ENCODE measurements at places on chromosomes 4 and X.

DNA sequence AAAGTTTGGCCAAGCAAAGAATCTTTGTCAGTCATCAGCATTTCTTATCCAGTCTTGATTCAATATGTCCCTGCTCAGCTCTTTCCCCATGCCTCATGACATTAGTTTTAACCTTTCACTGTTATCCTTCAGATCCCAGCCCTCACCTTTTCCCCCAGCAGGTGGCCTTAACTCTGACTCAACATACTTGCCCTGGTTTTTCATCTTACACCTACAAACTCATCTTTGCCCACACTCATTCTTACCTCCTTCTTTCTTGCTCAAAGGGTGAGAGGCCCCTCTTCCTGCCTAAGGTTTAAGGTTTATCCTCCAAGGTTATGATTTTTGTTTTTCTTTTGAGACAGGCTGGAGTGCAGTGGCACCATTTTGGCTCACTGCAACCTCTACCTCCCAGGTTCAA is 10.6 kb upstream of the ANXA5 start:
- DNase-seq: no peak

GRCh38 chr4:124666496-124666895 is 46.0 kb downstream of the ANKRD50 start:
- no peak for DNase-seq

DNA sequence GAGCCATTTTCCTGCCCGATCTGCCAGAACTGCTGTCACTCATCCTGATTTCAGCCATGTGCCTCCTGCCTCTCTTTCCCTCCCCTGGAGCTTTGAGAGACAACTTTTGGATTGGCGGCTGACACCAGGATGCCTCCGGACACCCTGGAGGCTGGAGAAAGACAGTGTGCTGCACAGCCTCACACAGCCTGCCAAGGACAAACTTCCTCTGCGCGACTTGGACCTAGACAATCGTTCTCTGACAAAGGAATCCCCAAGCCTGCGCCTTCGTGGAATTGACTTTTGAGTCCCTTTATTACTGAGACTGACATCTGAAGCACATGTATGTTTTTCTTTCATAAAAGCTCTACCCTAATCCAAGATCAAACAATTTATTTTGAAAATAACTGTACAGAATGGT is 10.8 kb upstream of the LDB2 start:
- DNase-seq: no peak

GRCh38 chr4:73193659-73194058 is 64.9 kb downstream of the ANKRD17 start:
- no peak for DNase-seq

GRCh38 chr4:141142423-141142822 is 9.2 kb upstream of the RNF150 start:
- no peak for DNase-seq

GRCh38 chr4:6892190-6892908 is 17.3 kb upstream of the TBC1D14 start:
- no peak for DNase-seq

GRCh38 chr4:66034671-66035070 is 364.4 kb upstream of the EPHA5 start:
- DNase-seq: no peak

DNA sequence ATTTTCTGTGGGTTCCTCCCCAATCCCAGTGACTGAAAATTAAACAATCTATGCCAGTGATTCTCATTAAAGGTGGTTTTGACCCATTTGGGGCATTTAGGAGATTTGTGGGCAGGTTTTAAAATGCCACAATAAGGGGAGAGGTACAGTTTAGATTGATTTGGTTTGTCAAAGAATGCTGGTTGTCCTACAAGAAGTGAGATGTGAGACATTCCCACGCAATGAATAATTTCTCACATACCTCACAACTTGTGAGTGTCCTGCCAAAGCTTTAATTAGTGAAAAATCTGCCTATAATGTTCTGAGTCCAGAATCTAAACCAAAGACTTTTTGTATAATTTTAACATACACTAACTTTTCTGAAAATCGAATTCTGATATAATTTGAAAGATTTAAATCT is 199.4 kb downstream of the MAPK10 start:
- DNase-seq: no peak

DNA sequence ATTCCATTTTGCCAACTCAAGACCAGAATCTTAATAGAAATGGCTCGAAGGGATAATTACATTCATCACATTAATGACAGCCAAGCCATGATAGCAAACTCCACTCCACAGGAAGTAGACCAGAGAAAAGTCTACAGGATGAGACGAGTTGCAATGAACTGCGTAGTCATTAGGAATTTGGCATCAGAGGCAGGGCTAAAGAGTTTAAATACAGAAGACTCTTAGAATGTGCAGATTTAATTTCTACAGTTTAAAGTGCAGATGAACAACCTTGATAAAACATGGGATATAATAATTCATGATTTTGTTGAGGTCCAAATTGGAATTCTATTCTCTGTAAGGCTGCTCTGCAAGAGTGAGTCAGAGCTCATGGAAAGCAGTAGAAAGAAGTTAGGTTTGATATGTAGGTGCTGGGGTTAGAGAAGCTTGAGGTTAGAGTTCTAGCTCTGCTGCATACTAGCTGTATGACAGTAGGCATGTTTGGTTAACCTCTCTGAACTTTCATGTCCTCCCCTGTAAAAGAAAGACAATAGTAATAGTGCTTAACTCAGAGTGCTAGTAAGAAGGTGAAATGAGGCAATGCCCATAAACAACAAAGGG is 32.2 kb downstream of the LNX1 start:
- no peak for DNase-seq

DNA sequence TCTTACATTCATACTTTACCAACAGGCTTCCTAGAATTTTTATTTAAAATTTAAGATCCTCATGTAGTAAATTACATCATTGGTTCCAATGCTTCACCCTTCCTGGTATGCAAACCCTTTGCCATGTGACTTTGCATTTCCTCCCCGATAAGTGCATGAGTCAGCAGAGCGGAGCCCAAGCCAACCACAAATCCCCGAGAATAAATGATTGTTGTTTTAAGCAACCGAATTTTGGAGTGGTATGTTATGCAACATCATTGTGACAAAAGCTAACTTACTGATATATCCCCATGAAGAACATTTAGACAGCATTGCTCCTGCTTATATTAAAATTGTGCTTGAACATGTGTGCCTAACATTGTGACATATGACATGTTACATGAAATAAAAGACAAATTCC is 199.4 kb upstream of the DDX53 start:
- no peak for DNase-seq

- DNase-seq: no peak
These were observed 51.6 kb downstream of the WDFY3 start for GRCh38 chr4:84914686-84915395.

DNA sequence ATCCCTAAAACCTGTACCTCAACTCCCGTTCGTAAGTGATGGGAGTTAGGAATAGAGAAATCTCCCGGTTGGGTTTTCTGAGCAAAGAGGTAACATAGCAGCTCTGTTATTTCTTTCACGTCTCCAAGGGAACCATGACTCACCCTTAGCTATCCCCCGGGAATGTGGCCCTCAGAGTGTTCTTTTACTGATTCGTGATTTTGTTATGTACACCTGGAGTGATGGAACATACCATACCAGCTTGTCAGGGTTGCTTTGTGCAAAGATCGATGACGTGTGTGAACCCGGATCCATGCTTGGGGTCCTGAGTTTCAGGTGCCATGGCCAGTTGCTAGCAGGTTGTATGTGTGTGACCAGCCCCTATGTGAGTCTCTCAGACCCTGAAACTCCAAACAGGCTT is 52.6 kb downstream of the HPRT1 start:
- no peak for DNase-seq

- no peak for DNase-seq
These were observed 170.3 kb downstream of the EFHC2 start for GRCh38 chrX:44173219-44173618.

- DNase-seq: no peak
These were observed 142.4 kb downstream of the TSPAN5 start for GRCh38 chr4:98516042-98516440.

DNA sequence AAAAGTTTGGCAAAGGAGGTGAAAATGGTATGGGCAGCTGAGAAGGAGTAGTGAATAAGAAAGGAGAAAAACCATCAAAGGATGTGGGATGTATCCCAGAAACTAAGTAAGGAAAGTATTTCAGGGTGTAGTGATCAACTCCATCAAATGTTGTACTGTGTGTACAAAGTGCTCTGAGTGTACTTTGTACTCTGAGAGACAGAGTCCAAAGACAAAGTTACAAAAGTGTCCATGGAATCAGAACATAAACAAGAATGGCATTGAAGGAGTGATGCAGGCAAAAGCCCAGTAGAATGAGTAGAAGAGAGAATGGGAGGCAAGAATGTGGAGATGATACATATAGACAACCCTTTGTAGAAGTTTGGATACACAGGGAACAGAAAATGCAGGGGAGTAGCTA is 12.3 kb upstream of the PGRMC1 start:
- DNase-seq: no peak

- no peak for DNase-seq
These were observed 294.6 kb downstream of the TRIML1 start for GRCh38 chr4:188433741-188434315.

- no peak for DNase-seq
These were observed 21.6 kb downstream of the GPRASP1 start for GRCh38 chrX:102672856-102673255.

DNA sequence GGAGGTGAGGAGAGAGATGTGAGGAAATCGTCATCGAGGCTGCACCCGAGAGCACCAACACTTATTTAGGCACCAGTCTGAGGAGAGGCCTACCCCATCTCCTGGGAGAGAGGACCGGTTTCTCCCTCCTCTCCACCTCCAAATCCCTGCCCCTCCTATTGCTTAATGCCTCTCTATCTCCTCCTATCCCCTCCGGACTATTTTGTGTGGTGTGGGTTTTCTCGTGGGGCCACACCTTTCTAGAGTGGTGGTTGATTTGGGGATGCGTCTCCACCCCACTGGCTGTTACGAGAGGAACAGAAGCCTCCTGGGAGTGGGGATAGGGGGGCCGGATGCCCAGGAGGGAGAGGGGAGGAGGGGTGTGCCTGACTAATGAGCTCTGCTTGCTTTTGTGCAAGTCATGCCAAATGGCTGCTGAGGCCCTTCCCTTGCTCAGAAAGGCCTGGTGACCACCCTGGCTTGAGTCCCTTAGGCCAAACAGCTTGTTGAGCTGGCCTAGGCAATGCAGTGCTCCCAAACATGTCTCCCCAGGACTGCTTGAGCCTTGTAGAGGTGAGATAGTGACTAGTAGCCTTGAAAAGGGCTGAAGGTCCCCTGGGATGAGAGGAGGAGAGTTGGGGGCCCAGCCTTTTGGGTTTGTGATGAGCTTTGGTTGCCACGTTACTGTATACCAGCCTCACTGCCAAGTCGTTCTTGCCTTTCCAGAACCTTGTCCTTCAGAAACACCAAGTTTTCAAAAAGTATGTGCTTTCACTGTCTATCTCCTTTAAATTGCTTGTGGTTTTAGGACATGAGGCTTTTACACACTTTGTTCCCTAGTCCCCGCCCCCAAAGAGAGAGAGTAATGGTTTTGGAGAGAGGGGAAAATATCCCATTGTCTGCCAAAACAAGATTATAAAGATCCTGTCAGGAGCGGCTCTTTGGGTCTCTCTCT is 1.2 kb downstream of the MSN start:
- no peak for DNase-seq

GRCh38 chrX:135354288-135354687 is 45.0 kb downstream of the ETDC start:
- DNase-seq: no peak

DNA sequence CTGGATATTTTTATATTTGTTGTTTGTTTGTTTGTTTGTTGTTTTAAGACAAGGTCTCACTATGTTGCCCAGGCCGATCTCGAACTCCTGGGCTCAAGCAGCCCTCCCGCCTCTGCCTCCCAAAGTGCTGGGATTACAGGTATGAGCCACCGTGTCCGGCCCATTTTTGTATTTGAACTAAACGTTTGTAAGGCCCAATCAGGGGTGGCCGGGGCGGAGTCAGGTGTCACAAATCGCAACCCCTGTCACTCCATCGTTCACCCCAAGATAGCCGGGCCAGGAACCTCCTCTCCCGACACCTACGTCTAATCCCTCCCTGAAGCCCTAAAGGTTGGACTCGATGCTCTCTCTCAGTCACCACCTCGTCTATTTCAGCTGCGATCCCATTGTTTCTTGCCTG is 722 bp upstream of the EFHC2 start:
- DNase-seq: no peak

DNA sequence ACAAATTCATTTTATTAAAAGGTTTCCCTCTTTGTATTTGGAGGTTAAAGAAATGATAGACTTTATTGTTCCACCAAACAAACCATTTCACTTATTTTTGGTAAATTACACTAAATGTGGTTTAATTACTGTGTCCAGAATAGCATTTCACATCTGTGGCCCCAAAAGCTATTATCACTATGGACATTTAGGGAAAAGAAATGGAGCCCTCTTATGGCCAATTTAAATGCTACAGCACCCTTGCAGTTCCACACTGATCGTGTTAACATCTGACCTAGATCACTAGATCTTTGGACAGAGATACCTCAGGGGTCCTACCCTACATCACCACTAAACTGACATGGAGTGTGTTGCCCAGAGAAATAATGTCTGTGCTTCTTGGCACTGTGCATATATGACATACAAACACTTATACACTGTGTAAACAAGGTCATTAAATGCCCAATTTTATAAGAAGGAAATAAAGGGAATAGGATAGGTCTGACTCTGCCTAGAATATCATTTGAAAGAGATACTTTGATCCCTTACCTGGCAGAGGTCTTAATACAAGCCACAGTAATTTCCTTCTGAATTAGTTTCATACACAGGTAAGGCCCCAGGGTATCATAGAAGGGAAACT is 163.9 kb downstream of the KDR start:
- no peak for DNase-seq

- no peak for DNase-seq
These were observed 197.7 kb downstream of the GC start for GRCh38 chr4:71586087-71586763.

Data from urinary bladder (tissue), 4 donors.